ENCODE measurements at places on chromosomes 2 and 18.

GRCh38 chr2:82139979-82140611 lies 1835.5 kb upstream of the LRRTM1 start:
- DNase-seq: no peak

GRCh38 chr2:197280015-197280702 lies 30.4 kb downstream of the ANKRD44 start:
- no peak for DNase-seq

GRCh38 chr2:184611361-184612085 lies 13.2 kb downstream of the ZNF804A start:
- DNase-seq: no peak

GRCh38 chr2:126883666-126884040 lies 15.0 kb upstream of the TEX51 start:
- DNase-seq: no peak

- no peak for DNase-seq
Measured at GRCh38 chr2:76584474-76584873, 873.8 kb upstream of the GCFC2 start.

Measured in bone marrow (tissue), 2 donors.